ENCODE measurements at places on chromosomes 2 and 18.

DNA sequence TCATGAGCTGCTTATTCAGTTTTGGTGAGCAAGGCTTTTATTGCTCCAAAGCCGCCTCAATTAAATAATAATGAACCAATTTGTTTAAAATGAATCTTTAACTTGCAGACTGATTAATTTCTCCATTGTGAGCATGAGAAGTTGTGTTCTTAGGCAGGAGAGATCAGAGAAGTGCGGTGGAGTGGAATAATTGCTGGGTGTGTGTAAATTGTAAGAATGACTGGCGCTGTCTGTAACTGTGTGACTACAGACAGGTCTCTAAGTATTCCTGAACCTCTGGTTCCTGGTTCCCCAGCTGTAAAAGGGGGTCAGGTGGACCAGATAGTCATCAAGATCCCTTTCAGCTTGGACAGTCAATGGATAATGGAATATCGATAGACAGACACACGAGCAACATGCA is 98.0 kb upstream of the EFEMP1 start:
- no peak for DNase-seq

DNA sequence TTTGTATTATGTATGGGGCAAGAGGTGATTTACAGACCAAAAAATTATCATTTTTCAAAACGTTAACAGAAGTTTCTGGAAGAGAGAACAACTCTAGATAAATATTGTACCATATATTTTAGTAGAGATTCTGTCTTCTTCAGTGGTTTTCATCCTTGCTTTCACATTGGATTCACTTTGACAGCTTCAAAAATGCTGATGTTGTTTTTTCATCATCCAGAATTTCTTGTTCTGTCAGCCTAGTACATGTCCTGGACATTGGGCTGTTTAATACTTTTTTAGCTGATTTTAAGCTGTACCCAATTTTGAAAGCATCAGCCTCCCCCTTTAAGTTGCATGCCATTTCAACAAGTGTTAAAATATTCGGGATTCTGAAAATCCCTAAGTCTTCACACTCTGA is 711.3 kb upstream of the LRATD1 start:
- DNase-seq = no peak

DNA sequence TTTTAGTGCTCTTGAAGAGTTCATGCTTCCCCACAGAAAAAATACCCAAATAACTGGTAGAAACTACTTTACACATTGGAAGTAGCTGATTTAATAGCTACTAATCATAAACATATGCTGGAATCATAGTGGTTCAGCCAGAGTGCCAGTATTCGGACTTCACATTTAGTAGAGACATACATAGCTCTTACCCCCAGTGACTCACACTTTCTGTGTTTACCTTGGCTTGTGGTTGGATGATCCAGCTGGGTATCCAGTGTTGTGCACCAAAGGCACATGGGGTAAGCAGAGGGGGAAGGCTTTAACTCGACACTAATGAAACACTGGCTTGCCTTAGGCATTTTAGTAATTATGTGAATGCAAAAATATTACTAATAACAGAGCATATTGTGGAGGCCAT is 18.1 kb downstream of the ARHGAP28 start:
- no peak for DNase-seq

GRCh38 chr18:13522861-13523660 is 203.3 kb downstream of the FAM210A start:
- no peak for DNase-seq

GRCh38 chr2:146678516-146678915 is 1166.3 kb upstream of the ACVR2A start:
- DNase-seq = no peak
